ENCODE measurements at places on chromosomes 2 and 18.
A peak's percentile ranks its signal among the peaks of the same experiment; 100 is the strongest.

DNA sequence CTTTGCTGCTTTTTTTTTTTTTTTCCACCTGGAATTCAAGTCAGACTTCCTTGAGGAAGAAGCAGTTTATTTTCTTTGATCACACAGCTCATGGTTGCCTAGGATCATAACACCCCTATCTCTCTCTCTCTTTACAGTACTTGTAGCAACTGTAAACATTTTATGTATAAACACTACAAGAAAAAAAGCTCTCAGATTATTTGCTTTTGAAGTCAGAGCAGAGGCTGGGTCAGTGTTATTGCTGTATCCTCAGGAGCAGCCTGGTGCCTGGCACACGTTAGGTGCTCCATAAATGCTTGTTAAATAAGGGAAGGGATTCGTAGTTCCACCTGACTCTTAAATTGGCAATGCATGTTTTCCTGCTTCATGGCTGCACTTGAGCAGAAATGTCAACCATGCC lies 221.2 kb downstream of the TGIF1 start:
- H3K36me3 ChIP-seq = no peaks in the 10 kb centered on the region
- no peak for DNase-seq
- peak overlapping the region; percentile 19 for H3K27ac ChIP-seq
- peaks cover 2% of the 10 kb centered on the region for H3K4me1 ChIP-seq

DNA sequence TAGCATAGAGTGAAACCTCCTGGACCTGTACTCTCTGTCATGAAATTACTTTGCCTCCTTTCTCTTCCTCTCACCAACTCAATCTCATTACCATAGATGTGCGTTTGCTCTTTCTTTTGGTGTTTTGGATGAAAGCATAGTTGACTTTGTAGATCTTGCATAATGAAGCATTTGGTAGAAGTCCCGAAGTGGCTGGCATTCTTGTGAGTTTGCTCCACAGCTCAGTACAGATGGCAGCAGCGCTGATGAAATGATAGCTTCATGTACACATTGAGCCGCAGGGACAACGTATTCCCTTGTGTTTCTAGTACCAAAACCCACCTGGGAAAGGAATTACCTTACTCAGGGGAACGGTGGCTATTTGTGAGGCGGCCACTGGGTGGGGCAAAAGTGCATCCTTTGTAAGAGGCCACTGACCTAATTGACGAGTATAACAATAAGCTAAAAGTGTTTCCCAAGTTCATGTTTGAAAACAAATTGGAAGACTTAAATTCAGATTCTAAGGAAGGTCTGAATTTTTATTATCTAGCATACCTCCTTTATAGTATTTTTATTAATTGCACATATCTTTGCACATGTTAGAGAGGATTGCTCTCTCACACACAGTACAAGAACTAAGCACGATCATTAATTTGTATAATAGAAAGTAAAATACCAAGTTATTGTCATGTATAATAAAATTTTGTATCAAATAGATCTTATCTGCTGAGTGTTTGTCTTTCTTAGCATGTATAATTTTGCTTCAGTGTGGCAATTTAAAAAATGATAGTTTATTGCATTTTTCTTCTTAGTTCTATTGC lies 25.4 kb upstream of the CDH7 start:
- no peak overlapping the region for H3K27ac ChIP-seq
- H3K36me3 ChIP-seq = no peaks in the 10 kb centered on the region
- no peaks in the 10 kb centered on the region for H3K4me1 ChIP-seq
- H3K27me3 ChIP-seq = no peaks in the 10 kb centered on the region

DNA sequence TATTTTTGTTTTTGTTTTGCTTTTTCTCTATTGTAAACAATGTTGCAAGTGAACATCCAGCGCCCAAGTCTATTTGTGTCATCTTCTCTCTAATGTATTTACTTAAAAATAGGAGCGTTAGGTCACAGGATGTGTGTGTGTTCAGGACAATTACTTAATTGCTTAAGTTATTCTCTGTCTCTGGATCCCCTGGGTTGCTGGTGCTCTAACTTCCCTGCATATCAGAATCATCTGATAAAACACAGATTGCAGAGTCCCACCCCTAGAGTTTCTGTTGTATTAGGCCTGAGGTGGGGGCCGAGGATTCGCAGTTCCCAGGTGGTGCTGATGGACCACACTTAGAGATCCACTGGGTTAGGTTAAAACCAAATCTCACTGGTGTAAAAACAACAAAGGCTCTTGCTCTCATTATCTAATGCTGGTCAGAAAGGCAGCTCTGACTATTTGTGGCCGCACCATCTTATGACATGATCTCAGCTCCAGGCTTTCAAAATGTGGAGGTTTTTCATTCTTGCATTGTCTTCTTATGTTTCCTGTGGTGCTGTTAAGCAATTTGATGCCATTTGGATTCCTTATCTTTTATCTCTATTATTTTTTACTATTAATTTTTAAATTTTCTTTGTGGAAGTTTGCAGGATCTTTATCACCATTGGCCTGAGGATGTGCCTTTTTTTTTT lies 87.7 kb downstream of the CLIP4 start:
- DNase-seq = no peak
- H3K4me1 ChIP-seq = peaks cover 6% of the 10 kb centered on the region
- peaks cover 8% of the 10 kb centered on the region for H3K36me3 ChIP-seq
- H3K4me3 ChIP-seq = no peak overlapping the region
- no peak overlapping the region for H3K27ac ChIP-seq
- no peaks in the 10 kb centered on the region for H3K27me3 ChIP-seq

DNA sequence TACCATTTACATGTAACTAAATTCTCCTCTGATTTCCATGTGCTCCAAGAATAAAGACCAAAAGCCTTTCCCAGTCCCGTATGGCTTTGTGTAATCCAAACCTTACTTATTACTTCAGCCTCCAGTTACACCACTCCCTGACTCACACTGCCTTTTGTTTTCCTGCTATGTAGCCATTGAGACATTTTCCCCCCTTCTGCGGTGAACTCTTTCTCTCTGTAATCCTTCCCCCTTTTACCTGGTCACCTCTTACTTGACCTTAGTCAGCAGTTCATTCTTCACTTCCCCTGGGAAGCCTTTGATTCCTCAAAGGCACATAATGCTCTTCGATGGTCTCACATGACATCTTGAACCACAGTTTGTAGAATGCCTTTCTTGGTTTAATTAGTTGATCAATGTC lies 256.0 kb upstream of the FANCL start:
- no peaks in the 10 kb centered on the region for H3K4me1 ChIP-seq
- H3K36me3 ChIP-seq = no peaks in the 10 kb centered on the region
- H3K4me3 ChIP-seq = no peak overlapping the region
- no peak overlapping the region for H3K27ac ChIP-seq
- DNase-seq = no peak
- H3K27me3 ChIP-seq = peaks cover 16% of the 10 kb centered on the region

DNA sequence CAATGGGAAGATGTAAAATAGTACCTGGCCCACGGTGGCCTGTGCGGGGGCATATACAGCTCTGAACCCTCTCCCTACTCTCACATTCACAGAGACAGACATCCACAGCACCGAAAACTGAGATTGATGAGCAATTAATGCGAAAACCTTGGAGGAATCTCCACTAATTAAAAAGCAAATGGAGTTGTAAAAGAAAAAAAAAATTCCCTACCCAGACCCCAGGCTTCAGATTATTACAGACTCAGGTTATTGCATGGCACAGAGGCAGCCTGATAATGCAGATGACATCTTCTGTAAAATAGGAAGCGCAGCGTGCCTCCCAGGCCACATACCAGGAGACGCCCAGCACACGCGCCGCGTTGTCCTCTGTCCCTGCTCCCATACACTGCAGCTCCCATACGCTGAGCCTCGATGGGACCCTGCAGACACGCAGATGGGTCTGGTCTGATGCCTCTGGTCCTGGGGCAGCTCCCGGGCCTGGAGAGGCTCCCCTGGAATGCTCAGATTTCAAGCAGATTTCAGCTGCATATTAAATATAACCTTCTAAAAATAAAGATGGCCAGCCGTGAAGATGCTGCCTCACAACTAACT lies 496.1 kb upstream of the MYT1L start:
- H3K27ac ChIP-seq = no peak overlapping the region
- DNase-seq = no peak
- no peaks in the 10 kb centered on the region for H3K4me1 ChIP-seq
- no peaks in the 10 kb centered on the region for H3K36me3 ChIP-seq

- no peak overlapping the region for H3K27ac ChIP-seq
- DNase-seq = no peak
- H3K27me3 ChIP-seq = no peaks in the 10 kb centered on the region
- H3K4me3 ChIP-seq = no peak overlapping the region
Observed at GRCh38 chr2:113198048-113198789, 24.4 kb downstream of the PSD4 start.

GRCh38 chr2:3553946-3554345 lies 4.2 kb downstream of the RNASEH1 start:
- H3K4me3 ChIP-seq = no peak overlapping the region
- no peaks in the 10 kb centered on the region for H3K27me3 ChIP-seq
- no peak overlapping the region for H3K27ac ChIP-seq
- H3K4me1 ChIP-seq = peaks cover 13% of the 10 kb centered on the region

- no peak for DNase-seq
- H3K36me3 ChIP-seq = peaks cover 4% of the 10 kb centered on the region
- H3K4me3 ChIP-seq = no peak overlapping the region
- no peaks in the 10 kb centered on the region for H3K4me1 ChIP-seq
Observed at GRCh38 chr18:9653390-9653789, 39.0 kb upstream of the PPP4R1 start.

All from T-helper 17 cell (primary cell).